ENCODE measurements at places on chromosomes 4 and X.
A peak's percentile ranks its signal among the peaks of the same experiment; 100 is the strongest.

- DNase-seq: no peak
These were observed 147.5 kb upstream of the ANK2 start for GRCh38 chr4:112901962-112902411.

DNA sequence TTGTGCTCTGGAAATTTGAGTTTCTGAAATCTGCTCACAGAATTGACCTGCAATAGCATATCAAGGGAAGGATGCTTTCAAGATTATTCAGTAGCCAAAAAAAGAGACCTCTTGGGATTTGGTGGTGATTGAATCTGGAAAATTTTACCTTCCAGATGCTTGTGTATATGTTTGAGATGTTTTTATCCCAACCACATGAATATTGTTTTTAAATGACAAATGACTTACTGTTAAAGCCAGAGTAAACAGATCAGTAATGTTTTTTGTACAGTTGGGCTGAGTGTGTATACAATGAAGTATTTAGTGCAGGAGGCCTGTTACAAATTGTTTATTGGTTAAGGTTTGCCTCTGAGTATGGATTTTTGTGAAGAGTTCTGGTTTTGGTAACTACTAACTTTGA, 126.5 kb downstream of the CBR4 start:
- peak; percentile 52 for DNase-seq

GRCh38 chrX:30620125-30620524, 33.1 kb upstream of the GK start:
- DNase-seq: no peak

DNA sequence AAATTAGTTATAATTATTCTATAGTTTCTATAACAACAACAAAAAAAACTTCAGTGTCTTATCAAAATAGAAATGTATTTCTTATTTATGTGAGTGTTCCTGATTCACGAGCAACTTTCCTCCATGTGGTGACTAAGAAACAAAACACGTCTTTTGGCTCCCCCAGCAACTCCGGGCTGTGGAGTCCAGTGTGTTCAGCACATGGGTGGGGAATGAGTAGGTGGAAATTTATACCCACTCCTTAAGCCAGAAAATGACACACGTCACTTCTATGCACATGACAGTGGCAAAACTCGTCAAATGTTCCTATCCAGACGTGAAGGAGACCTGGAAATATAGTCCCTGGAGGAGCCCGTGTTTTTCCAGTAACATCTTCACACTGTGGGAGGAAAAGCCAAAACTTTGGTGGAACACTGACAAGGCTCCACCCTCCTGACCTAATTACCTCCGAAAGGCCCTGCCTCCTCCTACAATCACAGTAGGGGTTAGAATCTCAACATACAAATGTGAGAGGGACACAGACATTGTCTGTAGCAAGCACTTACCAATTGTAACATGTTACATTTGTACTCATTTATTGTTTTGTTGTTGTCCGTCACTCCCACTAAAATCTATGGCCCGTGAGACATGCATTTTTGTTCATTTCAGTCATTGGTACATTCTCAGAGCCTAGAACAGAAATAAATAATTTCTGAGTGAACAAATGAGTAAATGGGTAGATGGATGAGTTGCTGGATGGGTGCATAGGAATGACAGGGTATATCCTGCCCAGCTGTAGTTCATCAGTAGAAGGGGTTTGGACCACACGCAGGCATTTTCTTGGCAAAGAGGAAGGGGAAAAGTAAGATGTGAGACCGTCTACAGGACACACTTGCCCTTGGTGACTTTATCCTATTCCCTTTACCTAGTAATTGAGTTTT, 605.8 kb upstream of the TENM3 start:
- DNase-seq: no peak

GRCh38 chr4:117987464-117987863, 46.8 kb upstream of the NDST3 start:
- no peak for DNase-seq

GRCh38 chr4:42482516-42483327, 85.4 kb downstream of the SHISA3 start:
- DNase-seq: no peak

GRCh38 chr4:168852933-168853713, 156.9 kb downstream of the CBR4 start:
- DNase-seq: no peak

GRCh38 chrX:15214588-15214987, 55.3 kb downstream of the ASB9 start:
- DNase-seq: no peak

DNA sequence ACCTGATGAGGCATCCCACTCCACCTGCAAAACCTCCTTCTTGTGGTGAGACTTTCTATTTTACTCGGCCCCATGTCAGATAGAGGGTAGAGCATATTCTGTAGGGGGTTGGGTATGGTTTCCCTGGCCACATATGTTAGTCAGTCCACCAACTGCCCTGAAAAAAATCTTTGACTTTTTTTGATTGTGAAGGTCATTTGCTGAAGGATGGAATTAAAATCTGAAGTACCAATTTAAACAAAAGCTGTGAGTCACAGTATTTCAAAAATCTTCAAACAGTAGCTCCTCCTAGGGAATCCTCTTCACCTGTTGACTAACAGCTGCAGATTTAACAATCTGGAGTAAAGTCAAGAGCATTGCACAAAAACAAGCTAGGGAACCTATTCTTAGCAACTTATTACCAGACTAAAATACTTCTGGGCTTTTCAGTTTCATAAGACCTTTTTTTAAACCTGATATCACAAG, 8.0 kb upstream of the CCDC110 start:
- no peak for DNase-seq

- no peak for DNase-seq
These were observed 11.5 kb upstream of the NKX1-1 start for GRCh38 chr4:1417522-1418390.

- no peak for DNase-seq
These were observed 36.7 kb downstream of the UBQLN2 start for GRCh38 chrX:56600141-56600540.

DNA sequence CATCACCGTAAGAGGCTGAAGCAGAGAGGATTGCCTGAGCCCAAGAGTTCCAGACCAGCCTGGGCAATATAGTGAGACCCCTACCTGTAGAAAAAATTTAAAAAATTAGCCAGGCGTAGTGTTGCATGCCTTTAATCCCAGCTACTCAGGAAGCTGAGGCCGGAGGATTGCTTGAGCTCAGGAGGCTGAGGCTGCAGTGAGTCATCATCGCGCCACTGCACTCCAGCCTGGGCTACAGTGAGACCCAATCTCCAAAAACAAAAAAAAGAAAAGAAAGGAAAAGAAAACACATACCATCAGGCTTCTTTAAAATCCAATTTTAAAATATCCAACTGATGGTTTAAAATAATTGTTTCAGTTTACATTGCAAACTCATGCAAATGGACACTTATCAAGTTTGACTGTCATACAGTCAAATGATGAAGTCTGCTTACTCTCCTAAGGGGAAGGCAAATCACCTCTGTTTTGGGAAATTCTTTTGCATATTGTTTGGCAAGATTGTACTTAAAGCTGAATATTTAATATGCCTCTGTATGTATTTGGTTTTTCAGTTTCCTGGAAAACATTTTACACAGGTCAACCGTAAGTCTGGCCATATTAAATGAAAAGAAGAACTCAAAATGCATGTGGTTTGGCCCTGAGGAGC, 23.7 kb upstream of the TENM3 start:
- DNase-seq: no peak

GRCh38 chr4:102759831-102760644, 730 bp downstream of the MANBA start:
- no peak for DNase-seq

DNA sequence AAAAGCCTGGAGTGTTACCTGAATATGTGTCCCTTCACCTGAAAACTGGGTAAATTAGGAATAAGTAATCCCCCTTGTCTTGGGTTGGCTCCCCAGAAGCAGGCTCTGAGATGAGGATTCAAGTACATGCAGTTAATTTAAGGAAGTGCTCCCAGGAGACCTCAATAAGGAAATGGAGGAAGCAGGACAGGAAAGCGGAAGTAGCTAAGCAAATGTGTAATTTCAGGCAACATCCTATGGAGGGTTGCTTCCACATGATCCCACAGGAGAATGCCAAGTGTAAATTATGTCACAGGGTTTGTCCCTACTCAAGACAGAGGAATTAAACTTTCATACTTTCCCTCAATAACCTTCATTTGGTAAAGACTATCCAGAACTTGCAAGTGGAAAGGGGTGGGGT, 48.1 kb upstream of the ARHGEF6 start:
- no peak for DNase-seq

DNA sequence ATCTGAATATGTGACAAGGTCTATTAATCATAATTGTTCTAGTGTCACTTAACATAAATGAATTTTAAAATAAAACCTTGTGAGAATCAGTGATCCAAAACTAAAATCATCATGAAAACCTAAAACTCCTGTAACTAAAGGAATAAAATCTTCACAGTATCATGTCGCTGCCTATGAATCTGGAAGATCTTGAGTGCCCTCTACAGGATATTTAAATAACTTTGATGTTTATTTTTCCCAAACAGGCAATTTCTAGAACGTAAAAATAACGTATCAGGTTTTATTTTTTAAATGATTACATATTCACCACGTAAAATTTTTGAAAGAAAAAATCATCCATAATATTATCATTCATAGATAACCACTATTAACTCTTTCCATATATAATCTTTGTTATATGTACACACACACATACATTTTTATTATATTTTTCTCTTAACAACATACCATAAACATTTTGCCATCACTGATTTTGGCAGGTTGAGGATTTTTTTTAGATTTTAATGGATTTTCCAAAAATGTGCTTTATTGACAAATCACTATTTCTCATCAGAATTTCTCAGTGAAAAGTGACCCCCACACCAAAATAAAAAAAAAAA, 79.6 kb downstream of the COMMD8 start:
- DNase-seq: no peak

- DNase-seq: no peak
These were observed 42.1 kb upstream of the SPINK2 start for GRCh38 chr4:56863441-56864139.

Measured in fibroblast of skin of left biceps (primary cell).